ENCODE measurements at places on chromosomes 2 and 18.
A peak's percentile ranks its signal among the peaks of the same experiment; 100 is the strongest.

DNA sequence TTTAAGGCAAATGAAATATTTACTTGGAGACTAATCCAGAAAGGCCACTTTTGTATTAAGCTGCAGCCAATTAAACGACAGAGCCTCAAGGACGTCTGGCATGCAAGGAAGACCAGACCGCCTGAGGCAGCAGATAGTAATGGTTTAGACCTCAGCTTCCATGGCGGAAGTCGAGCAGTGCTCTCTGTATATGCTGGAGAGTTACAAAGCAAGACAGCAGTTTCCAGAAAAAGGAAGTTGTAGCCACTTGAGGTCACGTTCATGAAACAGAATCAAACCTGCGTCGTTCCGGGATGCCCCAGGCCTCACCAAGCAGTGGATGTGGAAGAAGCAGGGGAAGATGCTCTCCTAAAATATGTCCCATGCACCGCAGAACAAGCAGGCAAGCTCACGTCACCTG lies 142.0 kb downstream of the PTGR3 start:
- DNase-seq, result no peak

DNA sequence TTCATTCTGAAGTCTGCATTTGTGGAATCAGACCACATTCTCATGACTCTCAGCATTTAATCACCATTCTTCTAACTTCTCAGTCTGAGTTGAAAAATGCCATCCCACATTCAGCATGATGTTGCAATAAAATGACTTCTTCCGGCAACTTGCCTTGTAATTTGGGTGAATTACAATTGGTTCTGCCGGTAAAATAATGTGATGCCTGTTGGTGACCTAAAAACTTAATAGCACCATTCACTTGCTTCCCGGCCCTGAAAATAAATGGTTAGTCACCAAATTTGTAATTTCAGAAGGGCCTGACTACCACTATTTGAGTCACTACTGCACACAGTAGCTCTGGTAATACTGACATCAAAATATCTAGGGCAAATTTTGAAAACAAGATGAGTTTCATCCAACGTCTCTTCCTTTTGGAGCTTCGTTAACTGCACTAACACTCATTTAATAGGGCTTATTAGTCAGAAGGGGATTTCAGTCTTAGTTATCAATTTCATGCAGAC lies 637.1 kb upstream of the CHAC2 start:
- DNase-seq, result peak; percentile 29

DNA sequence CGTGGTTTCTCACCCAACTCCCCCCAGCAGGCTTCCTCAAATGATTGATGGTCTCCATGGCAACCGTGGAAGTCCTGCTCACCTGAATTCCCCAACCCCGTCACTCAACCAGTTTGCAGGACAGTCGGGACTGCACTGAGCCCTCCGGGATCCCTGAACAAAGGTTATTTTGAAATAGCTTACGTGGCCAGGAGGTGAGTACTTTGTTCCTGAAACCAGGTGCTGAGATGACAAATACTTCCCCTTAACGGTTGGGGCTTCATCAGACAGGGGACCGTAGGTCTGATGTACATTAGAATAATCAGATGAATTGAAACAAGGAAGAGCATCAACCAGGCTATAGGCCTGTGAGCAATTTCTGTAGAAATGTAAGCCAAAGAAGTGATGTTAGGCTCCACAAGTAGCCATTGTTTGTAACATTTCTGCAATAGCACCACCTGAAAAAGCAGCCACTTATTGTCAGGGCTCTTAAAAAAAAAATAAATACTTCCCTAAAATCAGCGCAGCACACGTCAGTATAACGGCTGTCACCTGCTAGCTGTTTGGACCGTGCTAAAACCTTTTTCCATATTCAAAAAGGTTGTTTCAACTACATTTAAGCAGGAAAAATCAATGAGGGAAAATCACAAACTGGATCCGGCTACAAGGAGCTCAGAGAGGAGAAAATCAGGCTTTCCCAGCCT lies 206.4 kb upstream of the ID2 start:
- DNase-seq, result no peak

DNA sequence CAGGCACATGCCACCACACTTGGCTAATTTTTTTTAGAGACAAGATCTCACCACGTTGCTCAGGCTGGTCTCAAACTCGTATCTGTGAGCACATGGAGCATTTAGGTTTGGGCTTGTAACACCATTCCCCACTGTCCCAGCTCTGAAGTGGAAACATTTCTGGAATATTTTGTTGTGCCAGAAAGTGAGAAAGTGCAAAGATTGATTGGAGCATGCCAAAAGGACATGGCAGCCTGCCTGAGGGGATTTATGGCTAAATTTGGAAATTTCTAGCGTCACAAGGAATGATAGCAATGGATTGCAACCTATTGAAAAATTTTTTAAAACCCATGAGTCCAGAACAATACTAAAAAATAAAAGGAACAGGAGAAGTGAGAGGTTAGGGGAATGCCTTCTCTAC lies 136.8 kb downstream of the ESCO1 start:
- DNase-seq, result no peak

GRCh38 chr2:157725846-157726245 lies 97.2 kb upstream of the ACVR1C start:
- DNase-seq, result no peak

GRCh38 chr2:128477891-128478290 lies 159.2 kb upstream of the HS6ST1 start:
- no peak for DNase-seq

- DNase-seq, result peak; percentile 47
Observed at GRCh38 chr2:235746257-235746934, 252.6 kb downstream of the AGAP1 start.

DNA sequence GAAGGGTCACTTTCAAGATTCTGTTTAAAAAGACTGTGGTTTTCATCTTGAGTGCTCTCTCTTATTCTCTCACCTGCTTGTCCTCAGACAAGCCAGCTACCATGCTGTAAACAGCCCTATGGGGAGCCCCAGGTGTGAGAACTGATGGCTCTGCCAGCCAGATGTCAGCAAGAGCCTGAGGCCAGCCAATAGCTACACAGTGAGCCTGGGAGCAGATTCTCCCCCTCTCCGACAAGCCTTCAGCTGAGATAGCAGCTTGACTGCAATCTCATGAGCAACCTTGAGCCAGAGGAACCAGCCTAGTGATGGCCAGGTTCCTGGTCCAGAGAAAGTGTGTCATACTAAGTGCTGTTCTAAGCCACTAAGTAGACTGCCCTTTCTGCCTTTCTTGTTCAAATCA lies 272.1 kb downstream of the NAPG start:
- DNase-seq, result no peak

DNA sequence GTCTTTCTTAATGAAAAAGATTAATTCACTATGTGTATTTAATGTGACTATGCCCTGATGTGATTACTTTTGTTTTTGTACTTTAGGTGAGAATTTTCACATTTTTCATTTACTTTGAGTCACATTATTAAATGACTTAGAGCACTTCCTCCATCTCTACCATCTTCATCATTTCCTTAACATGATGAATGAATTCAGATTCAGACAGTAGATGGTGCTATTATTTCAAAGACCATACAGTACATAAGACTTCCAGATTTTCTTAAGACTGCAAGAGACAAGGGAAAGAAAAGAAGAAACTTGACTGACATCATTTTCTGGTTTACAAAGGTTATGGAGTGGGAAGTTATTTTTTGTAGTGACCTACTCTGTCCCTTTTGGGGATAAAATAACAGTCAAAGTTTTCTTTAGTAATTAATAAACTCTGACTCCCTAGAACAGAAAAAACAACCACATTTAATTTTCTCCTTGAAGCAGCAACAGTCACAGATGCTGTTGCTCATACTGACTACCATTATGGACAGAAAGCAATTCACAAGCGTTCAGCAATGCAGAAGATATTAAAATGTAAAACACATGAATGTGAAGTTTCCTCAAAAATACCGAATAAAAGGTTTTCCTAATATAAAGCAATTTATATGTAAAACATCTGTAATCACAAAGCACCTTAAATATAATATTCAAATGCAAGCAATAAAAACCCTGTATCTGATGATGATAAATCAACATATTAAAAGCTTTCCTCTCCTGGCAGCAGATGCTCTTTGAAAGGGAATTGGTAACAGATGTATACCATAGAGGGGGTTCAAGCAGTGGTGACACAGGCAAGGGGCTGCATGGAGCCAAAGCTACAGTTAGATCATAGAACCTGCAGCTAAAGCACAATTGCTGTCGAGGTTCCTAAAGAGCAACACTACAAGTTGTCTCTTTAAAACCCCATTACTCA lies 1010.9 kb upstream of the NXPH2 start:
- DNase-seq, result peak; percentile 22

GRCh38 chr2:101380376-101380775 lies 6.9 kb downstream of the CREG2 start:
- DNase-seq, result no peak

- DNase-seq, result no peak
Observed at GRCh38 chr2:138565230-138565598, 63.6 kb downstream of the SPOPL start.

GRCh38 chr18:9182852-9183399 lies 46.3 kb downstream of the ANKRD12 start:
- DNase-seq, result no peak

DNA sequence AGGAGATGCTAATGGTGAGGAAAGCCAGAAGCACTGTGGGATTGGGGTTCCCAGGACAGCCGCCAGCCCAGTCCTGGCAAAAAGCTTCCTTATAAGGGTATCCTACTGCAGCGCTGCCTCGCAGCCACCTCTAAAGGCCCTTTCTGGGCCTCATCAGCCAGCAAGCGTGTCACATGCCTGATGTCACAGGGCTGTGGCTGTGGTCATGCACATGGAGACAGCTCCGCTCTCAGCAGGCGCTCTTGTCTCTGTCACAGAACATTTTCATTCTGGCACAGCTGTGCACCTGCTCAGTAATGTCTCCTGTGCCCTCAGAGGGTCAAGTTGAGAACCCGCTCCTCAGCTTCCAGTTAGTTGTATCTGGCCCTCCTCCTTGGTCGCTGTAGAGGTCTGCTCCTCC lies 17.7 kb upstream of the MAL start:
- DNase-seq, result no peak

GRCh38 chr2:177460973-177461585 lies 68.5 kb downstream of the AGPS start:
- no peak for DNase-seq

DNA sequence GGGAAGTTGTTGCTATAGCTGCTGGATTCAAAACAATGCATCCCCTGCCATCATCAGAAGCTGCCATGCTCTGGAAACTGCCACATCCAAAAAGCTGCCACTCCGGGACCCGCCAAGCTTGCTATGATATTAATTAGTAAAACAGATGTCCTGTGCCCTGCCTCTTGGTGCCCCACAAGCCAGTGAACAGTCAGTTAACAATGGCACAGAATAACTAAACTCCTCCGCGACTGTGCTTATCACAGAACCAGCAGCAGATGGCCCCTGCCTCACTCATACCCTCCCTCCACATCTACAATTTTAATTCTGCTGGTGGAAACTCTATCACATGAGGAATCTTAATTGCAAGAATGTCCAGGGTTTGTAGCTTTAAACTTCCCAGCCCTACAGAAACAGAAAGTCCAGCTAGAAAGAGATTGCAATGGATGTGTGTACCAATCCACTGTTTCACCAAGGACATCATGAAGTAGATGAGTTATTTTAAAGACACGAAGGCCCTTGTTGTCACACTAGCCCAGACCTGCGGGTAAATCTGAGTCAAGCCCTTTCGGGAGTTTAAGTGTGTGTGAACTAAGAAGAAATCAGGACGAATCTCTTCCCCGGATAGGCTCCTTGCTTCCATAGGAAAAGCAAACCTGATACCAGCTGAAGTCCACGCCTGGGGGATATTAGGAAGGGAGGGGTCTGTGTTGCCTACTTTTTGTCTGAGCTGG lies 7.4 kb upstream of the ACYP2 start:
- DNase-seq, result no peak

- no peak for DNase-seq
Observed at GRCh38 chr2:120968307-120969015, 232.8 kb downstream of the GLI2 start.

GRCh38 chr2:34307636-34308035 lies 708.5 kb upstream of the FAM98A start:
- peak; percentile 65 for DNase-seq

DNA sequence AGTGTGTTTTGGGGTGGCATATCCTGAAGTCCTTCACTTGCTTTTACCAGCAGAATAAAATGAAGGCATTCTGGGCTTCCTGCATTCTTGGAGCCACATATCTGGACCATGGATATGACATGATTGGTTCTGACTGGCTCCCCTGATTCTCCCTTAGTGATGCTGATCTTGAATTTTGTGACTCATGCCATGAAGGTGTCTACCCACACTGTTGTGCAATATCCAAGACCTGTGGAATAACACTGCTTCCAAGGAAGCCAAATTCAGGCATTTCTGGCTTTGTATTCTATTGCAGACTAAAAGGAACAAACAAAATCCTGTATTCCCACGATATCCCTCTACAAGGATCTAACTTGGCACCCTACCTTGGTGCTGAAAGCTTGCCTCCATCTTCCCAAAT lies 125.8 kb downstream of the LYPD6B start:
- DNase-seq, result no peak

DNA sequence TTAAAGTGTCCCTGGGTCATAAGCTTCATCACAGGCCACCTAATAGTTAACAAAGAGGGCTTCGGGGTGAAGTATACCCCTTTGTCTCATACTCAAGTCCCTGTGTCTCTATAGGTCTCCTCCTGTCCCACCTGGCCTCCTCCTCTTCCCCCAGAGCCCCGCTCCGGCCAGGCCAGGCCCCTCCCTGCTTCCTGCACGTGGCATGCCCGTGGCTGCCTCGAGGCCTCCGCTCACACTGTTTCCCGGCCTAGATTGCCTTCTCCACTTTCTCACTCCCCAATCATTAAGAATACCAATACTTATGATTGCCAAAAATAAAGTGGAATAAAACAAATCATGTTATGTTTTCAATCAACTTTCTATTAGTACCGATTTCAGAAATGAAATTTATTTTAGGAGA lies 18.8 kb downstream of the SMYD1 start:
- no peak for DNase-seq

GRCh38 chr2:126886211-126886915 lies 12.3 kb upstream of the TEX51 start:
- DNase-seq, result peak; percentile 19

- no peak for DNase-seq
Observed at GRCh38 chr2:19841918-19842693, 59.7 kb downstream of the TTC32 start.

GRCh38 chr2:96144481-96145035 lies 682 bp downstream of the DUSP2 start:
- no peak for DNase-seq

- DNase-seq, result no peak
Observed at GRCh38 chr2:63440612-63441011, 147.7 kb downstream of the WDPCP start.

- no peak for DNase-seq
Observed at GRCh38 chr2:217743966-217744761, 258.6 kb downstream of the TNS1 start.
